ENCODE measurements at places on chromosomes 1 and 21.
A peak's percentile ranks its signal among the peaks of the same experiment; 100 is the strongest.

- no peaks in the 10 kb centered on the region for H3K4me1 ChIP-seq
- no peak for DNase-seq
- H3K4me3 ChIP-seq, result no peak overlapping the region
These were observed 129.2 kb downstream of the ADAMTS1 start for GRCh38 chr21:26715878-26716506.

DNA sequence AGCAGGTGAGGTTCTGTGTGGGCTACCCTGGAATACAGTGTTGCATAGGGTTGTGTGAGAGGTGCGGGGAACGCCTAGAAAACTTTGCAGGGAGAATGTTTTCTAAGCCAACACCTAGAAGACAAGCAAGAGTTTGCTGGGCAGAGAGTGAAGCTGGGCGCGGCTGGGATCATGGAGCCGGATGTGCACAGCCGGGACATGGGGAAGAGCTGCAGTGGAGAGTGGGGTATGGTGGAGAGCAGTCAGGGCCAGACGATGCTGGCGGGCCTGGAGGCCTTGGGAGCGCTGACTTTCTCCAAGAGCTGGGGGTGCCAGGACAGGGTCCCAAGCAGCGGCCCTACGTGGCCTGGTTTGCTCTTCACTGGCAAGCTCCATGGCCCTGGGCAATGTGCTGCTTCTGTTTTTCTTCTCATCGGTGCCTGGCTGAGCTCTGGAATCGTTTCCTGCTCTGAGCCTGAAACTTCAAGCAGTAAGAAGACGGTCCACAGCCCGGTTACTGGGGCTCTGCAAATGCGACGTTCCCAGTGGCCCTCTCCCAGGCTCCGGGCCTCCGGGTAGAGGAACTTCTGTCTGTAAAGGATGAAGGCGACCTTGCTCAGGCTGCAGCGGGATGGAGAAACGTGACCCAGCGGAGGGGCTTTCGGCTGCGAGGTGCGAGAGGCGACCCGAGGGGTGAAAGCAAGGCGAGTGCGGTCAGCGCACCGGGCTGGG lies 51.9 kb upstream of the CD34 start:
- peaks cover 53% of the 10 kb centered on the region for H3K4me1 ChIP-seq
- H3K27ac ChIP-seq, result peak overlapping the region; percentile 95
- H3K36me3 ChIP-seq, result no peaks in the 10 kb centered on the region
- H3K27me3 ChIP-seq, result no peaks in the 10 kb centered on the region
- DNase-seq, result peak; percentile 93

GRCh38 chr1:7856345-7856744 lies 3.5 kb upstream of the UTS2 start:
- H3K4me1 ChIP-seq, result no peaks in the 10 kb centered on the region
- no peaks in the 10 kb centered on the region for H3K36me3 ChIP-seq
- no peaks in the 10 kb centered on the region for H3K27me3 ChIP-seq
- no peak overlapping the region for H3K27ac ChIP-seq
- H3K4me3 ChIP-seq, result no peak overlapping the region

GRCh38 chr1:243596431-243597062 lies 253.5 kb downstream of the AKT3 start:
- no peak overlapping the region for H3K4me3 ChIP-seq
- no peaks in the 10 kb centered on the region for H3K36me3 ChIP-seq
- no peaks in the 10 kb centered on the region for H3K4me1 ChIP-seq
- H3K27me3 ChIP-seq, result no peaks in the 10 kb centered on the region
- DNase-seq, result no peak

DNA sequence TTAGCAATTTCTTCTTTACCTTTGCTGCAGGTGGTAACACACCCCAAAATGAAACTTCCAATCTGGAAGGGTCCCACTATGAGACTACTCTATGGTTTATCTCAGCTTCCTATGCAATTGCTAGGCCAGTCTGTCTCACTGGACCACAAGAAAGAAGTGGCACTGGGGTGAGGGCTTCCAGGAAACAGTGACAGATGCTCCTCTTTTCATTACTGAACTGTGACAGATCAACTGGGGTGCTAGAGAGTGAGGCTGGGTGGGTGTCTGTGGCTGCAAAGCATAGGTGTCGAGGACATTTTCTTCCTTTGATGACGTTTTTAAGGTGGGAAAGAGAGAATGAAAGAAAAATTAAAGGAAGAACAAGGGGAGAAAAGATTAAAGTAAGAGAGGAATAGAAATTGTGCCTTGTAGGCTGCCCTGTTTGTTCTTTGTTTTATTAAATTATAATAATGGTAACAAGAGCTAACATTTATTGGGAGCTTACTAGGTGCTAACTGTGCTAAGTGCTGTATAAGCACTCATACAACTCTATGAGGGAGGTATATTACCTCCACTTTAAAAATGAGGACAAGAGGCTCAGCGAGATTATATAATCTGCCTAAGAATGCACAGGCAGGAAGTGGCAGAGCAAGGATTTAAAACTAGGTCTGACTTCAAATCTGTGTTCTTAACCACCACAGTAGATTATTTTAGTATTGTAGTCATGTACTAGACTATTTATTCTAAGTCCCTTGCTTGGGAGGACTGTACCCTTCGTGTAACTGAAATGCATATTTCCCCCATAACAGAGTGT lies 27.8 kb upstream of the DMRTA2 start:
- H3K4me3 ChIP-seq, result no peak overlapping the region
- H3K36me3 ChIP-seq, result no peaks in the 10 kb centered on the region
- no peaks in the 10 kb centered on the region for H3K4me1 ChIP-seq
- no peaks in the 10 kb centered on the region for H3K27me3 ChIP-seq
- DNase-seq, result no peak
- H3K27ac ChIP-seq, result no peak overlapping the region

- no peaks in the 10 kb centered on the region for H3K4me1 ChIP-seq
- no peaks in the 10 kb centered on the region for H3K27me3 ChIP-seq
- peaks cover 9% of the 10 kb centered on the region for H3K36me3 ChIP-seq
- no peak overlapping the region for H3K4me3 ChIP-seq
- no peak for DNase-seq
These were observed 67.2 kb downstream of the BACE2 start for GRCh38 chr21:41235201-41235600.

GRCh38 chr1:10682449-10683309 lies 113.8 kb downstream of the CASZ1 start:
- H3K4me3 ChIP-seq, result no peak overlapping the region
- H3K27ac ChIP-seq, result no peak overlapping the region
- no peaks in the 10 kb centered on the region for H3K27me3 ChIP-seq
- DNase-seq, result no peak
- peaks cover 77% of the 10 kb centered on the region for H3K4me1 ChIP-seq

- no peaks in the 10 kb centered on the region for H3K27me3 ChIP-seq
- H3K36me3 ChIP-seq, result no peaks in the 10 kb centered on the region
- DNase-seq, result no peak
- H3K27ac ChIP-seq, result no peak overlapping the region
- H3K4me3 ChIP-seq, result no peak overlapping the region
These were observed 5.3 kb downstream of the MAN1C1 start for GRCh38 chr1:25621876-25622275.

DNA sequence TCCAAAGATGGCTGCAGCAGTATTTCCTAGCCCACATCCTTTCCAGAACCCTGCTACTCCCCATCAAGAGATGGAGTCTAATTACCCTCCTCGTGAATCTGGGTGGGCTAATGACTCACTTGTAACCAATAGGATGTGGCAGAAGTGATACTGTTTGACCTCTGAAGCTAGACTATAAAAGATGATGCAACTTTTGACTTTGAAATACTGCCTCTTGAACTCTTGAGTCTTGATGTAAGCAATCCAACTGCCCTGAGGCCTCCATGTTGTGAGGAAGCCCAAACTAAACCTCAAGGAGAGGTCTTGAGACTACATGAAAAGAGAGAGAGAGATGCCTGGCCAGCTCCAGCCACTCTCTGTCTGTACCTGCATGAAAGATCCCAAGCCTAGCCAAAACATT lies 29.5 kb downstream of the LMO4 start:
- DNase-seq, result no peak
- no peaks in the 10 kb centered on the region for H3K27me3 ChIP-seq
- no peaks in the 10 kb centered on the region for H3K36me3 ChIP-seq
- no peak overlapping the region for H3K4me3 ChIP-seq

DNA sequence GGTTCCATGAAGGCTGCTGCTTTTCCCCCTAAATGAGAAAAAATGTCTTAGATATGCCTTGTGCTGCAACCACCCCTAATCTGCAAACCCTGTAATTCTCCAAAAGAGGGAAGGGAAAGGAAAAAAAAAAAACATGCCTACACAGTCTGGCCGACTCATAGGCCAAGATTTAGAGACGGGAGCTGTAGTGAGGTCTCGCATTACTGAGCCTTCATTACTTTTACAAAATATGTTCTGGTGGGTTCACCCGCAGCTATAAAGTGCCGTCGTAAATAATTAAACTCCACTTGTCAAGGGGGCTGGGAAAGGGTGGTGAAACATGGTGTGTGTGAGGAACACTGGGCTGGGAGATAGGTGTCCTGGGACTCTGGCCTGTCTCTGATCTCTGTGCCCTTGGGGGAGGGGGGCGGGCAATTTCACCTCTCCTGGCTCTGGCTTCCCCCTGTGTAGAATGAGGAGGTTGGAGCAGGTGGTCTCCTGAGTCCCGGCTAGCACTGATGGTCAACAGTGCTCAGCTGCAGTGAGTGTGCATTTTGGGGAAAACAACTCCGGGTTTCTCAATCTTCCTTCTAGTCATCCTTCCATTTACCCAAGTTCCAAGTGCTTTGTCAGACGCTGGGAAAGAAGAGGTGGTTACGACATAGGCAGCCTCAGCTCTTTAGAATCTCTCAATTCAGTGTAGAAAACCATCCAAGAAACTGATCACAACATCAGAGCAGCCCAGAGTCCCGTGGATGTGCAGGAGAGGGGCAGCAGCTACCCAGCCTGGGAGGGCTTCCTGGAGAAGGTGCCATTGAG lies 82.3 kb downstream of the ACTL8 start:
- no peak overlapping the region for H3K4me3 ChIP-seq
- H3K4me1 ChIP-seq, result no peaks in the 10 kb centered on the region
- DNase-seq, result no peak
- no peaks in the 10 kb centered on the region for H3K36me3 ChIP-seq
- no peaks in the 10 kb centered on the region for H3K27me3 ChIP-seq

DNA sequence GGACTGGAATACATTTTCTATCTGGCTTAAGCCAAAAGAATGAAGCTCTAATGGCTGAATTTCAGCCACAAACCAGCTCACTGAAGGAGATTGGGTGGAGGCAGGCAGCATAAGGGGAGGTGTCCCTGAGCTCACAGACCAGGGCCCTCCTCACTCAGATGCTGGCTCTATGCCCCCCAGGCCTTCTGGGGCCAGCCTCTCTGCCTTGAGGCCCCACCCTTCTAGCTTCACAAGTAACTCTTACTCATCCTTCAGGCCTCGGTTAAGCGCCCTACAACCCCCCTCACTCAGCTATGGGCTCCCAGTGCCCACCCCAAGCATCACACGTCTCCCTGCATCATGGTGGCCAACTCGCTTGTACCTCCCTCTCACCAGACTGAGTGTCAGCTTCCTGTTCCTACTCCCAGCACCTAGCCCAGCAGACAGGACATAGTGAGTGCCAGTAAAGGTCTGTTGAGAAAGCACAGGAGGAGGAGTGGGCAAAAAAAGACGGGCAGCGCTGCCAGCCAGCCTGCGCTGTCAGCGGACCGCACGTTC lies 40.8 kb upstream of the GPR157 start:
- no peak overlapping the region for H3K27ac ChIP-seq
- peaks cover 10% of the 10 kb centered on the region for H3K4me1 ChIP-seq
- no peak for DNase-seq

- no peaks in the 10 kb centered on the region for H3K36me3 ChIP-seq
- H3K4me1 ChIP-seq, result peaks cover 5% of the 10 kb centered on the region
- H3K4me3 ChIP-seq, result no peak overlapping the region
- no peak overlapping the region for H3K27ac ChIP-seq
These were observed 85.3 kb upstream of the BCL10 start for GRCh38 chr1:85361606-85362296.

- no peaks in the 10 kb centered on the region for H3K36me3 ChIP-seq
- peak overlapping the region; percentile 97 for H3K27ac ChIP-seq
- DNase-seq, result no peak
These were observed 25.6 kb downstream of the MATN1 start for GRCh38 chr1:30697571-30698376.

DNA sequence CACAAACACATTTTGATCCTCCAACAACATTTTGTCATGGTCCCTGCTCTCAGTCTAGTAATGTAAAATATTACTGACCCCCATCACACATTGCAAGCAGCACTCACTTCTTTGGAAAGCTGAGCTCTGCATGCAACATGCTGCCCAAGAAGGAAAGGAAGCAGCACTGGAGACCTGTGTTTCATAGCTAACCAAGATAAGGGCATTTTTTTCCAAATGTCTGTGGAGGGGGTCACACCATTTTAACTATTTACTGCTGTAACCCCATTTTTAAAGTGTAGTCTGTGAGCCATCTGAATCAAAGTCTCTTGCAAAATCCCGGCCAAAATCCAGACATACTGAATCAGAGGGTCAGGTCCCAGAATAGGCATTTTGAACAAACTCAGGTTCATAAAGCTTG lies 4.5 kb upstream of the RASSF5 start:
- H3K4me1 ChIP-seq, result peaks cover 45% of the 10 kb centered on the region
- H3K27ac ChIP-seq, result no peak overlapping the region
- no peaks in the 10 kb centered on the region for H3K27me3 ChIP-seq
- no peak for DNase-seq
- H3K36me3 ChIP-seq, result no peaks in the 10 kb centered on the region
- H3K4me3 ChIP-seq, result no peak overlapping the region

- H3K4me1 ChIP-seq, result peaks cover 28% of the 10 kb centered on the region
- no peaks in the 10 kb centered on the region for H3K36me3 ChIP-seq
- H3K27me3 ChIP-seq, result no peaks in the 10 kb centered on the region
- H3K27ac ChIP-seq, result no peak overlapping the region
These were observed 1.3 kb downstream of the AMIGO1 start for GRCh38 chr1:109508001-109508872.

DNA sequence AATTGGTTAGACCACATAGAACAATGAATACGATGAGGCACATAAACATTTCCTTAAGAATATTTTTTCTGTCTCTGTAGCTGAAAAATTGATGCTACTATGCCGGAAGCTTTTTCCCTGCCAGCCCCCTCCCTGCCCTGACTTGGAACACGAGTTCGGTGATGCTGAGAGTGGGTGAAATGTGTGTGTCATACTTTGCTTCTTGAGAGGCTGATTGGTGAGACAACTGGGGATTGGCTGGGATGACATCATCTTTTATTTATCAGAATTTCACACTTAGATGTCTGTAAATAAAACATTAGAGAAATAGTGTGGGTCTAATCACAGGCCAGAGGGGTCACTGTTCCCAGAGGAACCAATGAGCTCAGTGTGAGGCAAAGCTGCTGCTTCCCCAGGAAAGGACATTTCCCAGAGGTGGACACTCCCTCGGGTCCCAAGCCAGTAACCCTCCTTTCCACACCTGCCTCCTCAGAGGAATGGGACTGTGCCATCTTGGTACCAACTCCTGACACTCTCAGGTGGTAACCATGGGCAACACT lies 195.4 kb upstream of the C1orf174 start:
- no peak for DNase-seq
- no peaks in the 10 kb centered on the region for H3K4me1 ChIP-seq
- H3K27me3 ChIP-seq, result no peaks in the 10 kb centered on the region
- H3K36me3 ChIP-seq, result no peaks in the 10 kb centered on the region
- no peak overlapping the region for H3K27ac ChIP-seq
- no peak overlapping the region for H3K4me3 ChIP-seq
